ENCODE measurements at places on chromosomes 13 and 19. TPM values are rescaled to one million over a fixed set of nuclear protein-coding genes. Genes with fewer than 3 reads are reported as not detected.

GPR12 gene
- 1.2 TPM for total RNA-seq

PAN3 gene
- total RNA-seq: 50.8 TPM

SIGLEC5 gene
- total RNA-seq: not detected

ZNF100 gene
- total RNA-seq: 3.8 TPM
